ENCODE measurements at places on chromosomes 7 and 10.

DNA sequence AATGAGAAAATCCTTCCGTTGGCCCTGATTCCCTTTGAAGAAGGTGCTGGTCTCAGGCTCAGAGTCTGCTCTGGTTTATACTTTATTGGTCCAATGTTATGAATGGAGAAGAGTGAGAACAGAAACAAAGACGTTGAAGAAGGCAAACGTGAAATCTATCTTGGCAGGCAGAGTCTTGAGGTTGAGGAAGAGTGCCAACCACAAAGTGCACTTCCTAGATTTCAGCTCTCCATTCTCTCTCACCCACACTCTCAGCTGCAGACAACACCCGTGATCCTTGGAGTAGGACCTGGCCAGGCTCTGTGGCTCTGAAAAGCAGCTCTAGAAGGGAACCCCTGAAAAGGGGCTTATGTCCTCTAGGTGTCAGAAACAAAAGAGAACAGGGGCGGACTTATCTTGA, 128.9 kb upstream of the PLXNA4 start:
- H3K4me3 ChIP-seq: no peak overlapping the region
- H3K27ac ChIP-seq: no peak overlapping the region
- no peak for DNase-seq
- no peaks in the 10 kb centered on the region for H3K4me1 ChIP-seq
- H3K36me3 ChIP-seq: no peaks in the 10 kb centered on the region

DNA sequence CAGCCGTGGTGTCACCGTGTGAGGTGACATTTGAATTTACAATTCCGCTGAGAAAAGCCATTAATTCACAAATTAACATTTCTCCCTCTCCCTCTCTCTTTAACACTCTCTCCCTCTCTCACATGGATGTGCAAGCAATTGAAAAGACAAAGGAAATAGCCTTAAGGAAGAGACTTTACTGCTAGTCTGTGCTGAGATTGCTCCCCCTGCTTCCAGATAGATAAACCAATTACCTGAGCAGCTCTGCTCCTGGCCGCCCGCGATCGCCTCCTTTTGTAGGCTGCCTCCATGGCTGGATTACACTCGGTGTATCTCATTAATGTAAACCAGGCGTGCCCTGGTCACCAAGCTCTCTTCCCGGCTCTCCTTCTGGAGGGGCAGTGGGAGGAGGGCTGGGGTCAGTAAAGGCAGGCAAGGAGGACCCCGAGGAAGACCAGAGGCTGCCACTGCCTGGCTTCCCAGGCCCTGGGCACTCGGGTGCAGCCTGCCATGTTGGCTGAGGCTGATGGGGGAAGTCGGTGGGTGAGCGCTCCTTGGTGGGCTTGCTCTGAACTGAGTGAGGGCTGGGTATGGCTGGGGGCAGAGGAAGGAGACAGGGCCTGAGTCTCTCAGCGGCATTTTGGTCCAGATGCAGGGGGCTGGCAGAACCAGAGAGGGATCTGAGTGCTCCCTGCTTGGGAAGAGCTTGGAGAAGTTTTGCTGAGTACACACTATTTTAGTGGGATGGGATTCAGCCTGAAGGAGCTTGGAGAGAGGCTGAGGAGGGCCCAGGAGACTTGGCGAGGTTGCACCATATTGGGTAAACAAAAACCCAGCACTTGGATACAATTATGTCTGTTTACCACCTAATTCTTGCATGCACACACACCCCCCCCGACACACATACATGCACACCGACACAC, 42.9 kb downstream of the PAX2 start:
- H3K27ac ChIP-seq: no peak overlapping the region
- H3K27me3 ChIP-seq: no peaks in the 10 kb centered on the region
- no peak overlapping the region for H3K4me3 ChIP-seq
- H3K4me1 ChIP-seq: no peaks in the 10 kb centered on the region
- H3K36me3 ChIP-seq: no peaks in the 10 kb centered on the region
- DNase-seq: no peak

GRCh38 chr10:94131885-94132284, 138.2 kb downstream of the PLCE1 start:
- no peaks in the 10 kb centered on the region for H3K36me3 ChIP-seq
- H3K4me3 ChIP-seq: no peak overlapping the region
- no peaks in the 10 kb centered on the region for H3K4me1 ChIP-seq
- no peak overlapping the region for H3K27ac ChIP-seq
- H3K27me3 ChIP-seq: no peaks in the 10 kb centered on the region

DNA sequence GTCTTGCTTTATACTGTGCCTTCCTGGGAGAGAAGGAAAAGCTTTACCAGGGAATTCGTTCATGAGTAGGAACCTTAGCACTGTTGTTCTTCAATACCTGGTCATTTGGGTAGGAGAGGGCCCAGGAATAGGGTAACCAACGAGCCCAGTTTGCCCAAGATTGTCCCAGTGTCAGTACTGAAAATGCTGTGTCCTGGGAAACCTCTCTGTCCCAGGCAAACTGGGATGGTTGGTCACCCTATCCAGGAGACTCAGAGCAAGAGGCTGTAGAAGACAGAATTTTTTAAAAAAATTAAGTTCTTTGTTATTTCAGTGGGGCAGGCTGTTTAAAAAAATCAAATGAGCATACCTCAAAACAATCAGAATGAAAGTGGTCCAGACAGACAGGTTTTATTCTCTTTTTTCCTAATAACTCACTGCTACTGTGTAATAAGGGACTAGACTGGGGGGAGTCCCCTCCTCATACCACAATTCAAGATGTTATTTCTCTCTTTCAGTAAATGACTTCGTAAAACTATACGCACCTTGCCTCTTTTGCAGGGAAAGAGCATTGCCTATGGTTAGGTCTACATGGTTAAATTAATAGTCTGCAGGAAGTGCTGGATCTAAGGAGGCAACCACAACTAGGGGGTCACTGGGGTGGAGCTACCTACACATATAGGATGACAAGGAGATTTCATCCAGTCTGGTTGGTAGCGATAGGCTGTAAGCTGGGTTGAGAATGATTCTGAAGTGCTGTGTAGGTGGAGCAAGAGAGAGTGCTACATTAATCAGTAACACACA, 41.1 kb upstream of the FAM133B start:
- H3K36me3 ChIP-seq: no peaks in the 10 kb centered on the region
- H3K4me3 ChIP-seq: no peak overlapping the region
- peaks cover 22% of the 10 kb centered on the region for H3K4me1 ChIP-seq
- H3K27me3 ChIP-seq: no peaks in the 10 kb centered on the region
- DNase-seq: no peak

- H3K4me3 ChIP-seq: no peak overlapping the region
- no peaks in the 10 kb centered on the region for H3K27me3 ChIP-seq
- no peaks in the 10 kb centered on the region for H3K36me3 ChIP-seq
- 0 out of 2 replicates have a peak, but pooled peaks cover 8% of the 10 kb centered on the region for H3K4me1 ChIP-seq
Measured at GRCh38 chr7:2779051-2779450, 65.1 kb downstream of the GNA12 start.

GRCh38 chr10:47116445-47116844, 183.6 kb upstream of the GDF10 start:
- DNase-seq: no peak
- no peak overlapping the region for H3K4me3 ChIP-seq
- H3K36me3 ChIP-seq: no peaks in the 10 kb centered on the region
- no peak overlapping the region for H3K27ac ChIP-seq
- H3K4me1 ChIP-seq: no peaks in the 10 kb centered on the region
- no peaks in the 10 kb centered on the region for H3K27me3 ChIP-seq

DNA sequence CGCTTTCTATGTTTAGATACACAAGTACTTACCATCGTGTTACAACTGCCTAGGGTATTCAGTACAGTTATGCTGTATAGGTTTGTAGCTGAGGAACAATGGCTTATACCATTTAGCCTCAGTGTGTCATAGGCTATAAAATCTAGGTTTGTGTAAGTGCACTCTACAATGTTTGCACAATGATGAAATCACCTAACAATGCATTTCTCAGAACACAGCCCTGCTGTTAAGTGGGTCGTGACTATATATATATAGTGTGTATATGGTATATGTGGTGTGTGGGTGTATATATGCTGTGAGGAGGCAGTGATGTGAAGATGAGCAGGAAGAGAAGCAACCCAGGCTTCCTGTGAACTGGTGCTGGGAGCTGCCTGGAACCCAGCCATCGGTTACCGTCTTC, 65.6 kb upstream of the MKI67 start:
- H3K27ac ChIP-seq: no peak overlapping the region
- no peak overlapping the region for H3K4me3 ChIP-seq
- H3K4me1 ChIP-seq: no peaks in the 10 kb centered on the region
